ENCODE measurements at places on chromosomes 1 and 21.

DNA sequence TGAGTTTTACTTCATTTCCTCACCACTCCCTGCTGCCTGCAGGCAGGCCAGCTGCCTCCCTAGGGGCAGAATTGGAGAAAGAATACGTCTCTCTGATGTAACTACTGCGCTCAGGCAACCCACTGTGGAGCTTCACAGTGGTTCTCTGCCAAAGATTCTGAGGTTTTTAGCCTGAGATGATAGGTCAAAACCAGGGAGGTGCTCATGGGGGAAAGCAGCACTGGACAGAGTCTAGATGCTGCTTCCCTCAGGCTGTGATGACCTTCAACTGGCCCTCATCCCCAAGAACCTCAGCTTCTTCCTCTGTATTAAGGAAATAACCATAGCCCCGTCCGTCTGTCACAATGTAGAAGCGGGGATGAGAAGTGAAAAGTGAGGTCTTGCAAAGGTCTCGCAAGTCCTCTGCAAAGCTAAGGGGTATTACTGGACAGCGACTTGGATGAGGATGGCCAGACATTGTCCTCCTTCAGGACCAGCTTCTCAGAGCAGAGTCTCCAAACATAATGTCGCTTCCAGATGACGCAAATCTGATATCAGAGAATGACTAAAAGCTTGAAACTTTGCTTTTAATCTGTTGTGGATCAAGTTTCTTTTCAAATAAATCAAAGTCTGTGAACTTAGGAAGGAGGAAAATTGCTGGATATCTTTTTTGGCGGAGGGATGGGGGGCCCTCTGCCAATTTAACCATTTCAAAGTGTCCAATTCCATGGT is 65.9 kb upstream of the ATP5PO start:
- no peak for DNase-seq

GRCh38 chr1:54694771-54695170 is 20.9 kb upstream of the TTC4 start:
- DNase-seq, result no peak

DNA sequence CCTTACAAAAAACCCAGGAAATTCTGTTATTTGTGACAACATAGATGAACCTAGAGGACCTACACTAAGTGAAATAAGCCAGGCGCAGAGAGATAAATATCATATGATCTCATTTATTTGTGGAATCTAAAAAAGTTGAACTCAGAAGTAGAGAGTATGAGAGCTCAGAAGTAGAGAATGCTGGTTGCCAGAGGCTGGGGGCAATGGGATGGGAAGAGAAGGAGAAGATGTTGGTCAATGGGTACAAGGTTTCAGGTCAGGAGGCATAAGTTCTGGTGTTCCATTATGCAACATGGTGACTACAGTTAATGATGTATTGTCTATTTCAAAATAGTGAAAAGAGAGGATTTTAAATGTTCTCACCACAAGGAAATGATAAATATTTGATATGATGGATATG is 259.1 kb upstream of the POU3F1 start:
- no peak for DNase-seq

GRCh38 chr1:67604778-67605177 is 80.2 kb upstream of the GADD45A start:
- no peak for DNase-seq

- no peak for DNase-seq
Observed at GRCh38 chr1:29839726-29840125, 603.4 kb downstream of the PTPRU start.

DNA sequence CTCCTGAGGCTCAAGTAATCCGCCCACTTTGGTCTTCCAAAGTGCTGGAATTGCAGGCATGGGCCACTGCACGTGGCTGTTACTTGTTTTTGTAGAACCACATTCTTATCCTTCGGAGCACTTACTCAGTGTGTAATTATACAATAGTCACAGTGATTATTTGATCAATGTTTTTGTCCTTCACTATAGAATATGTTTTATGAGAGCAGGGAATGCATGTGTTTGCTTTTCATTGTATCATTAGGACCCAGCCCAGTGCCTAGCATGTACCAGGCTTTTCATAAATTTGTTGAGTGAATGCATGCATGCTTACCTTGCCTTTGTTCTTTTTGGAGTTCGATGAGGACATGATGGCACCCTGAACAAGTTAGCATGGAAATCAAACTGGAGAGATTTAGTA is 5.8 kb downstream of the SZT2 start:
- DNase-seq, result no peak

Measured in OCI-M1 (cell line).